ENCODE measurements at places on chromosomes 12 and 14.
A peak's percentile ranks its signal among the peaks of the same experiment; 100 is the strongest.

- no peak for DNase-seq
Observed at GRCh38 chr12:128790221-128790620, 33.5 kb downstream of the SLC15A4 start.

GRCh38 chr14:89524990-89525667 is 108.1 kb upstream of the FOXN3 start:
- DNase-seq = no peak

DNA sequence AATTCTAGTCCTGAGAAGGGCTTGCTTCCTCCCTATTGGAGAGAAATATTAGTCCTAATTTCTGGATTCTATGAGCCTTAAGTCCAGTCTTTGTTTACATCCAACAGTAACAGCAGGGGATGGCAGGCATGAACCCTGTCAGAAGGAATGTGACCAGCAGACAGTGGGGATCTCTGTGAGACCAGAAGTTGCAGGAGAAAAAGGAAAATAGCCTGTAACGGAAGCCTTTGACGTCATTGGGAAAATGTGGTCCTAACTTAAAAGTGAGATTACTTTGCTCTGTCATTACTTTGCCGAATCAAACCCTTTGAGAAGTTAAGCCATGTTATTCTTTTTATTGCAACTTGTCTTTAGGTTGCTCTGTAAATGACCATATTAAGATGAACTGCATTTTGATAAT is 218.2 kb upstream of the PRICKLE1 start:
- DNase-seq = no peak

- no peak for DNase-seq
Observed at GRCh38 chr14:72617391-72618031, 276.4 kb downstream of the DPF3 start.

GRCh38 chr12:26297396-26298070 is 102.2 kb downstream of the SSPN start:
- DNase-seq = no peak

DNA sequence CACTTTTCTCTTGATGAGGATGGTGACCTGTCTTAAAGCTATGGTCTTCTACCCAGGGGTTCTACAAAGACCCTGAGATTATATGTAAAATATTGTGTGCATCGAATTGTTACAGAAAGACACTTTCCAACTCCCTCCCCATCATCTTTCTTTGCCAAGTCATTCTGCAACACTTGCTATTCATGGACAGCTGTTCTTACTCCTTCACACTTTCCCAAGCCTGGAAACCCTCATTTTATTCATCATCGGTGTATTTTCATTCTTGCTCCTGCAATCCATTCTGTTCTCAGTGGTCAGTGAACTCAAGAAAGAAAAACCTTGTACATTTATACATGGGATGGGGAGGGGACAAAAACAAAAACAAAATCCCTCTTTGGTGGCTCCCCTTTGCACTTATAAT is 90.5 kb upstream of the STXBP6 start:
- DNase-seq = no peak

DNA sequence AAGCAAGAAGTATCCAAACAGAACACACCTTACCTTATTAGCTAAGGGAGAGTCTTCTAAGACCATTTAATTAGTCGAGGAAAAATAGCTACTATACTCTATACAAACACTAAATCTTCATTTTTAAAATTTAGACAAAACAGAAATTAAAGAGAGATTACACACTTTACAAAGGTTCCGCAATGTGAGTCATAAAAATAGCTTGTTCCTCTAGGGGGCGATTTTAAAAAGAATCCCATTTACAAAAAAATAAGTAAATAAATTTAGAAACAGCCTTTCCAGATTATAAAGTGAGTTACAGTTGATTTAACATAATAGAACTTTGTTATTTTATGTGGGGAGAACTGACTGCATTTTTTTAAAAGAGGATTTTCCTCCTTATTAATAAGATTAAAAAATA is 201.6 kb downstream of the PAX9 start:
- DNase-seq = no peak

DNA sequence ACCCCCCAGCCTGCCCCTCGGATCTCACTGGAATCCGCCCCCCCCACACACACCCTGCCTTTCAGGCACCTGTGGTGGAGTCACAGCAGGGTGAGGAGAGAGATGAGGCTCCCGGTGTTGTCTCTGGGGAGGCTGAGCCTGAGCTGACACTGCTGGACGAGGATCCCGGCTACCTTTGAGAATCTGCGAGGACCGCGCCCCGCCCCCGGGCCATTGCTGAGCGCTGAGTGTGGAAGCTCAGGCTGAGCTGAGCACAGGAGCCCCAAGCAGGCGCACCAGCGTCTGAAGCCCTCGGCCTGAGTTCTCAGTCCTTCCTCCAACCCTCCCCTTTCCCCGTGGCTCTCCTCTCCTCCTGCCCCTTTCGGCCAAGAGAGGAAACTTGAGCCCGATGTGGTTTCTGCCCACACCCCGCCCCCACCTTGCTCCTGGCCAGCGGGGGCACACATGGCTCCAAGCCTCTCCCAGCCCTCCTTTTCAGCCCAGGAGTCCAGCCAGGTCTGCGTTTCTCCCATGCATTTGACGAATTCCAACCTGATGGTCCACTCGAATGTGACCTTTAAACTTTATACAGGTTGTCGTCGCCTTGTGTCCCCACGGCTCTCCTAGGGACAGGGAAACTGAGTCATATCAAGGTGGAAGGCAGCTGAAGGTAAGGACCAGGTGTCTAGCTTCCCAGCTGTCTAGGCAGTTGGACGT is at the start of gene NFE2:
TSS of gene NFE2 (minus strand) at position 284 of the 696 bp plus-strand sequence. CDS start 5,767 bp downstream, outside the sequence.
- DNase-seq = no peak

DNA sequence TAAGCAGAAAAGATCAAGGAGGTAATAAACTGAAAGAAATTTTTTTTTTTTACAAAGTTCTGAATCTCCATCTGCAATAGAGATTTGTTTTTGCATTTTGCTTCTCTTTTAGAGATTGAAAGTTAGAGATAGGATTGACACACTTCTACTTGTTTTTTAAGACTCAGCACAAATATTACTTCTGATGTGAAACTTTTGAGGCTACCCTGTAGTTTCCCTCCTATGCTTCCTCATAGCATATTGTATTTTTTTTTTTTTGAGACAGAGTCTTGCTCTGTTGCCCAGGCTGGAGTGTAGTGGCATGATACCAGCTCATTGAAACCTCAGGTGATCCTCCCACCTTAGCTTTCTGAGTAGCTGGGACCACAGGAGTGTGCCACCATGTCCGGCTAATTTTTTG is 32.1 kb upstream of the SGPP1 start:
- no peak for DNase-seq

DNA sequence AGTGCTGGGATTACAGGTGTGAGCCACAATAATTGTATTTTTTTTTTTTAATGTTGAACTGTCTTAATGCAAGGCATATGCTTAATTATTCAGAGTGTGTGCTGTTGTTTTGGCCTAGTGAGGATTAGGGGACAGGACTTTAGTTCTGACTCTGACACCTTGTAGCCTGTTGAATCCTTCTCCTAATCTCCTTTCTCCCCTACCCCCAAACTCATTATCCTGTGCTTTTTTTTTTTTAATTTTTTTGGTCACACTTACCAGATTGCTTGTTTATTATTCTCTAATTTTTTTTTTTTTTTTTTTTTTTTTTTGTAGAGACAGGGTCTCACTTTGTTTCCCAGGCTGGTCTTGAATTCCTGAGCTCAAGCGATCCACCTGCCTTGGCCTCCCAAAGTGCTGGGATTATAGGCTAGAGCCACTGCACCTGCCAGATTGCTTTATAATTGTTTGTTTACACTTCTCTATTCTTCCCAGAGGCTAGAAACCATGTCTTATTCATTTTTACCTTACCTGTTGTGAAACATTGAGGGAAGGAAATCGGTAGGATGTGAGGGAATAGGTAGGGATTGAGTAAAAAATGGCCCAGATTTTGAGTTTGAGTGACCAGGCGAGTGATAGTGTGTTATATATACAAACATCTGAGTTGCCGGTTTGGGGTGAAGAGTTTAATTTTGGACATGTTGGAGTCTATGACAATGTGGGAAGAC is 32.2 kb downstream of the DIP2B start:
- no peak for DNase-seq

DNA sequence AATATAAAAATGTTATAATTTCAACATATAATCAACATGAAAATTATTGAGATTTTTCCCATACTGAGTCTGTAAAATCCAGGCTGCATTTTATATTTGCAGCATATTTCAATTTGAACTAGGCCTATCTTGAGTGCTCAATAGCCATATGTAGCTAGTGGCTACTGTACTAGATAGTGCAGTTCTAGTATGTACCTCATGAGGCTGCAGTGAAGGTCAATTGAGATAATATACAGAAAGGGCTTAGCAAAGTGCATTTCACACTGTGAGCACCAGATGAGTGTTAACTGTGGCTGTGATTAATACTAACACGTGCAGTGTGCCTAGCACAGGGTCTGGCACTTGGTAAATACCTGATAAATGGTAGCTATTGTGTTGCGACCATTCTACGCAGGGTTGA is 5.4 kb upstream of the SLC22A17 start:
- DNase-seq = no peak

- DNase-seq = no peak
Observed at GRCh38 chr12:46071335-46071734, 81.0 kb upstream of the SCAF11 start.

DNA sequence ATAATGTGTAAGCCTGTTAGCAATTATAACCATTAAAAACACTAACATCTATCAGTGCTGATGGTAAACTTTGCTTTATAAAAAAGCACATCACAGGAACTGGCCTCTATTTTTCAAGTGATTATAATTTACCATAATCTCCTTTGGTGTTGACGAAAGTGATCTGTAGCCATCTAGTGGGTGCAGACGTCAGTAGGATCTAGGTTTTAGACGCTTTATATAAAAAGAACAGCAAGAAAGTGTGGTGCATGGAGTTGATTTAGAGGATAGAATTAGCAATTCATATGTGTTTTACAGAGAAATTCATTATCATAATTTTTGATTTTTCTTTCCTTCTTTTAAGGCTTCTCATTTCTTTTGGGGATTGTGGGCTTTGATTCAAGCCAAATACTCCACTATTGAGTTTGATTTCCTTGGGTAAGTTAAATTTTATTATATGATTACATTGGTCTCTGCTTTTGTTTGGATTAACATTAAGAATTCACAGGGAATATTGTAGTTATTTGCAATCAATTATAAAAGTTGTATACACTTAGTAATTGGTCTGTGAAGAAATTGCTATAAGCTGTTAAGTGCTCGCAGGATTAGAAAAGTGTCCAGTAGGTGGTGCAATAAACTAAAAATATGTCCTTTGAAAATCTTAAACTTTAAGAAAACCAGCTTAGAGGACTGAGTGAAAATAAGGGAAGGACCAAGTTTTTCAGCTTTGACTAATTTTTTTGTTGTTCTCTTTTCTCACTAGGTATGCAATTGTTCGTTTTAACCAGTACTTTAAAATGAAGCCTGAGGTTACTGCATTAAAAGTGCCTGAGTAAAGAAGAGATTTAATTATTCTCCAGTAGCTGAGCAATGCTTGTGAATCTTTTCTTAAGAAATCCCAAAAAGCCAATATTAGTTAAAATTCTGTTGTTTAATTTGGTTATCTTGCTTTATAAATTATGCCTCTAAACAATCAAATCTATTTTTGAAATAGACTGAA is 59.5 kb downstream of the ETNK1 start:
- no peak for DNase-seq

DNA sequence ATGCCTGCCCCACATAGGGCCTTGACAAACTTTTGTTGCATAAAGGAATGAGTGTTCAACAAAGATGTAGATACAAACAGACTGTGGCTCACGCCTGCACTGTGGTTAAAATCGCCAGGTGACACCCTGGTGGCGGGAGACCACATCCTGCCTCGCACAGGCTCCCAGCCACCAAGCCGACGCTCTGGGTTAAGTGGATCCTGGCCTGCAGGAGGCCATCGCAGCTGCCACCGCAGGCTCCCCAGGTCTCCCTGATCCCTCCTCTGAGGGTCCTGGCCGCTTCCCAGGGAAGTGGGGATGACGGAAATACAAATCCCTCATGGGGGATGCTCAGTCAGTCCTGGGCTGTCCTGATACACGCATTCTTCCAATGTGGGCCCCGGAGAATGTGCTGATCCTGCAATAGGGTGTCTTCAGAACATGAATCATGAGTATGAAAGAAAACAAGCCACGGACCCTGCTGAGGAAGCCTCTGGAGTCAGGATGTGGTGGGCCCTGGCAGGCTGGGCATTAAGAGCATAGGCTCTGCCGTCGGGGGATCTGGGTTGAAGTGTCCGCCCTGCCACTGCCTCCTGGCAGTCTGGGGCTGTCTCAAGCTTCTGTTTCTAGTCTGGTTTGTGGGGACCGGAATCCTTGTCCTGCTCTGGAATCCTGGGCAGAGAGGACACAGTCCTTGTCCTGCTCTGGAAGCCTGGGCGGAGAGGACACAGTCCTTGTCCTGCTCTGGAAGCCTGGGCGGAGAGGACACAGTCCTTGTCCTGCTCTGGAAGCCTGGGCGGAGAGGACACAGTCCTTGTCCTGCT is 53.5 kb upstream of the BEGAIN start:
- DNase-seq = peak; percentile 60

GRCh38 chr12:75635606-75636444 is 124.4 kb upstream of the KRR1 start:
- DNase-seq = no peak

DNA sequence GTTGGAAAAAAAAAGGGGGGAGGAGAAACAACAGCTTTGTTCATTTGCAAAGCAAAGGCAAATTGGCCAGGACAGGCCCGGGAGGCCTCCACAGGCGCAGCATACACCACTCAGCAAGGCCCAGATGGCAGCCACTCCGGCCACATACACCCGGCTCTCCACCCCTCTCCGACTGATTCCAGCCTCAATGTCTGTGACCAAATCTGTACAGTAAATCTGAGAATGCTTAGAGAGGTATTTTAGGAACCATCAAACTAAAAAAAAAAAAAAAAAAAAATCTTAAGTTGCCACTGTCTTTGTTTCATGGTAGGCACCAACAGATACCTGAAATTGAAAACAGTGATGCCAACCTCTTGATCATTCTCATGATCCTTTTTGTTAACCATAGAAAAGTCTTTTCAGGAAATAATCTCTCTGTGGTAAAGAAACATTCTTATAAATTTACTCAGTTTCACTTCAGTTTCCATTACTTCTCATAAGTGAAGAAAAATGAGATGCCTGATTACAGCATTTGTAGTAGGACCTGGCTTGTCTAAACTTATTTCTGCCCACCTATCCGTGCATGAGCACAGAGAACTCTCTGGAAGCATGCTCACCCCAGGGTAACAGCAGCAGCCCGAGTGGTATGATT is 20.2 kb downstream of the VPS37B start:
- DNase-seq = no peak

GRCh38 chr12:2344885-2345284 is 292.1 kb downstream of the CACNA1C start:
- no peak for DNase-seq

DNA sequence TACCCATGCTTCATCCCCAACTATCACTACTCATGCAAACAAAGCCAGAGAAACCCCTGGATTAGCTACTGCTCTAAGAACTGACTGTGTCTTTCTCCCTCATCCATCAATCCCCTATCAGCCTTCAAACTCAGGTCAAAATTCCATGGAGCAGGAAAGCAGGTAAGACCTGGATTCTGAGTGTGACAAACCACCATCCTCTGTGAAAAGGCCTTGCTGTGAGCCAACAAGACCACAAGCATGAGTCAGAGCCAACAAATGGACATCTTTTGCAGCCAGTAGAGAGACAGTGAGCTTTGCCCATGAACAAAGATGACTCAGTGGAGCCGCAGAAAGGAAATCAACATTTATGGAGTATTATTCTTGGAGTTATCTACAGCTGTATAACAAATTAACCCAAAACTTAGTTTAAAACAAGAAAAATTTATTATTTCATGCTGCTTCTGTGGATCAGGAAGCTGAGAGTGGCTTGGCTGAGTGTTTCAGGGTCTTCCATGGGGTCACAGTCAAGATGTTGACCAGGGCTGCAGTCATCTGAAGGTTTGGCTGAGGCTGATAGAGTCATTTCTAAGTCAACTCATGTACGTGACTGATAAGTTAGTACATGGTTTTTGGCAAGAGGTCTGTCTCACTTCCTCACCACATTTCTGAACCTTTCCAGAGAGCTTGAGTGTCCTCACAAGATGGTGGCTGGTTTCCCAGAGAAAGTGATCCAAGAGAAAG is 61.1 kb downstream of the PITPNM2 start:
- DNase-seq = no peak

Measured in stimulated activated CD8-positive, alpha-beta memory T cell treated with anti-CD3 and anti-CD28 coated beads, Interleukin-7, amount 100 ng/mL, for 4 hours (primary cell).